Cardiac septum (tissue), 1 donor: ENCODE measurements at places on chromosomes 6 and 20. TPM values are rescaled to one million over a fixed set of nuclear protein-coding genes. Genes with fewer than 3 reads are reported as not detected.

- DNase-seq: no peak
Measured at GRCh38 chr6:47066418-47066817, 24.3 kb upstream of the ADGRF1 start.

Gene CD40
- 3.8 TPM for total RNA-seq

Gene MUCL3
- not detected for total RNA-seq

Gene PERP
- 59.3 TPM for total RNA-seq

DNA sequence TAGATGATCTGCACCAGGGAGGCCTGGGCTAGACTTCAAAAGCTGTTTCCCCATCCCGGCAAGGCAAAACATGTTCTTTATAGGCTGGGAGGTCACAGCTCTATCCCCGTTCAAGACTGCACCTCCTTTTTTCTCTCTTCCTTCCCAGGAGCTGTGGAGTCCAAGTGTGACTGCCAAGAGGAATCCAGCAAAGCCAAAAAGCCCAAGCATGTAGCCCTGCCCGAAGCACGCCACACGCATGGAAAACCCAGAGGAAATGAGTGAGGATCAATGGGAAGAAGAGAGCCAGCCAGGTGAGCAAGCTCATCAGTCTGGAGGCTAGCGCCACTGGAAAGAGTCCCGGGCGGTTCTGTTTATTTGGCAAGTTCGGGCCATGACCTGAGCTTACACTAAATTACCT is 240.4 kb downstream of the PRL start:
- DNase-seq: no peak

Gene PPP1R3D
- total RNA-seq: 7.2 TPM

DNA sequence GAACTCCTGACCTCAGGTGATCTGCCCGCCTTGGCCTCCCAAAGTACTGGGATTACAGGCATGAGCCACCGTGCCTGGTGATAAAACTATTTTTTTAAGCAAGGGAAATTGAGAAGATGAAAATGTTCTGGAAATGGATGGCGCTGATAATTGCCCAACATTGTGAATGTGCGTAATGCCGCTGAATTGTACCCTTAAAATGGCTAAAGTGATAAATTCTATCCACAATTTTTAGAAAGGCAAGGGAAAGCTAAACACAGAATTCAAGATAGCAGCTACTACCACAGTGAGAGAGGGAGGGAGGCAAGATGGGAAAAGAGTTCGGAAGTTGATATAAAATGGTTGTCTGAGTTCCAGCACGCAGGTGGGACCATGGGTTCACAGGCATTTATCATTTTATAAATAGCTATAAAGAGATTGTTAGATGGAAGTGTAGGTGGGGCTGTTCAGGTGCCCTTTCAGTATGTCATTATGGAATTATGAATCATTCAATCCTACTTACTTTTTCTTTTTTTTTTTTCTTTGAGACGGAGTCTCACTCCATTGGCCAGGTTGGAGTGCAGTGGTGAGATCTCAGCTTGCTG is 8.3 kb downstream of the RIPOR3 start:
- no peak for DNase-seq

Gene EPPIN
- not detected for total RNA-seq

GRCh38 chr6:130381459-130382380 is 15.9 kb downstream of the TMEM200A start:
- no peak for DNase-seq

- no peak for DNase-seq
Measured at GRCh38 chr6:22913612-22914011, 344.2 kb downstream of the HDGFL1 start.

Gene MYBL2
- total RNA-seq: 0.13 TPM
